HT1080 (cell line): ENCODE measurements at places on chromosomes 12 and 14. TPM values are rescaled to one million over a fixed set of nuclear protein-coding genes. Genes with fewer than 3 reads are reported as not detected.

ACSM4 gene
- total RNA-seq, result not detected in 2 replicates

PPP1R36 gene
- 0.11 TPM in 1 of 2 replicates, not detected in the other for total RNA-seq

CD163L1 gene
- total RNA-seq, result 3.0 and 6.0 TPM in 2 replicates

ARHGAP9 gene
- 2.2 and 3.3 TPM in 2 replicates for total RNA-seq

GDF3 gene
- not detected in 2 replicates for total RNA-seq

RTN1 gene
- 13.9 and 15.9 TPM in 2 replicates for total RNA-seq

GCH1 gene
- total RNA-seq, result 4.0 and 7.5 TPM in 2 replicates

NFE2 gene
- 0.06 TPM in 1 of 2 replicates, not detected in the other for total RNA-seq

MRPL52 gene
- 106 and 146 TPM in 2 replicates for total RNA-seq

KRT73 gene
- not detected in 2 replicates for total RNA-seq

RNASE4 gene
- total RNA-seq, result 0.82 and 0.87 TPM in 2 replicates

CALCOCO1 gene
- 17.0 and 24.6 TPM in 2 replicates for total RNA-seq

IFI27 gene
- total RNA-seq, result 6.2 and 8.4 TPM in 2 replicates

C12orf42 gene
- 0.07 TPM in 1 of 2 replicates, not detected in the other for total RNA-seq

KRT6C gene
- not detected in 2 replicates for total RNA-seq

P2RX4 gene
- 3.5 and 6.0 TPM in 2 replicates for total RNA-seq

LRTM2 gene
- total RNA-seq, result not detected in 2 replicates

PZP gene
- total RNA-seq, result not detected in 2 replicates

SPATA7 gene
- total RNA-seq, result 3.5 and 7.2 TPM in 2 replicates

TOMM20L gene
- total RNA-seq, result not detected in 2 replicates

PSME1 gene
- 130 and 149 TPM in 2 replicates for total RNA-seq

C12orf54 gene
- not detected in 2 replicates for total RNA-seq
